ENCODE measurements at places on chromosomes 13 and 19. TPM values are rescaled to one million over a fixed set of nuclear protein-coding genes. Genes with fewer than 3 reads are reported as not detected.

TPGS1 gene
- total RNA-seq: 18.2 TPM

DHDH gene
- not detected for total RNA-seq

PSG11 gene
- not detected for total RNA-seq

INSR gene
- total RNA-seq: 1.5 TPM

MEDAG gene
- total RNA-seq: not detected

LYPD5 gene
- 0.29 TPM for total RNA-seq

PDE4A gene
- total RNA-seq: 71.1 TPM

ZNF737 gene
- 5.5 TPM for total RNA-seq

ZNF99 gene
- not detected for total RNA-seq

COX7A1 gene
- not detected for total RNA-seq

ZNF490 gene
- total RNA-seq: 9.4 TPM

OR4F17 gene
- total RNA-seq: not detected

WASF3 gene
- 0.13 TPM for total RNA-seq

FCAR gene
- total RNA-seq: not detected

SMAD9 gene
- total RNA-seq: 0.08 TPM

IQCN gene
- total RNA-seq: 3.2 TPM

OR7D2 gene
- 0.44 TPM for total RNA-seq

OR10H3 gene
- not detected for total RNA-seq

DOHH gene
- total RNA-seq: 20.6 TPM

KLF1 gene
- 0.80 TPM for total RNA-seq

NLRP9 gene
- not detected for total RNA-seq

CYP2A6 gene
- not detected for total RNA-seq

TNNI3 gene
- total RNA-seq: not detected
